ENCODE measurements at places on chromosomes 1 and 21.

GRCh38 chr1:40389322-40389803 is 15.8 kb downstream of the SMAP2 start:
- no peak for DNase-seq

DNA sequence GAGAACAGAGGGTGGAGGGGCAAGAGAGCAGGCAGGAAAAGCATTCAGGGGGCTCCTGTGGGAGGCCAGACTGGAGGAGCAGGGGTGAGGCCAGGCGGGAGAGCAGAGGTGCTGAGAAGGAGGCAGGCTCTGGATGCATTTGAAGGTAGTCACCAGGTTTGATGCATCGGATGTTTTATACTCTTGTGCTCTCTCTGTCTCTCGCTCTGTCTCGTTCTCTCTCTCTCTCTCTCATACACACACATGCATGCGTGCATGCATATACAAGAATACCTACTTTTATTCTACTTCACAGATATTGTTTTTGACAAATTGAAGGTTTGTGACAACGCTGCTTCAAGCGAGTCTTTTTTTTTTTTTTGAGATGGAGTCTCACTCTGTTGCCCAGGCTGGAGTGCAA is 15.0 kb upstream of the ITPKB start:
- no peak for DNase-seq

GRCh38 chr1:226481133-226481532 is 67.4 kb upstream of the STUM start:
- no peak for DNase-seq

GRCh38 chr1:53396573-53397268 is 62.5 kb upstream of the DMRTB1 start:
- DNase-seq = no peak

DNA sequence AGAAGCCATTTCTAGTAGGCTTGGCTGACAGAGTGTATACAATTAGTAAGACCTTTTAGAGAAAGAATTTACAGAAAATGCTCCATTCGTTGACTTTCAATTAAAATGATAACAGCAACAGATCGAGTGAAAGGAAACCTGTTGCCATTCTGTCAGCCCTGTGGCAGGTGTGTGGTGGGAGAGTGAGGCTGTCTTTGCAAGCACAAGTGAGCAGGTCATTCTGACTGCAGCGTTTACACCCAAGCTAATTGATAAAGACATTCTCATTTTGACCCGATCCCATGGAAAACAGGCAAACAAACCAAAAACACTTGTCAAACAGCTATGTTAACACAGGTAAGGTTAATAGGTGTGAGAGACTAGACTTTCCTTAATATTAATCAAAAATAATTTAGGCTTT is 257.3 kb downstream of the PTBP2 start:
- DNase-seq = no peak

DNA sequence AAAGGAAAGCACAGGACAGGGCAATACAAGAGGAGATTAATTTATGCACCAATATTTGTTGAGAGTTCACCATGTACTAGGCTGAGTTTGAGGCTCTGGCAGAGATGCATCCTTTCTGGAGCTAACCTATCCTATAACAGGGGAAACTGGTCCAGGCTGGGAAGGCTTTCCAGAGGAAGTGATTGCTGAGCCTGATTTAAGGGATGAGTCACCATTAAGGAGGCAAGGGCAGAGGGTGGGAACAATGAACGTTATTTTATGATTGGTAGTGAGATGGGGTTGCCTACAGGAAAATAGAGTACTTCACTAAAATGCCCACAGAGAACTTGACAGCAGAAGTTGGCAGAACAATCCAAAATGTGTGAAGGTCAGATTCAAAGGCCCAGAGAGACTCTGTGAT is 141.4 kb downstream of the PLPP3 start:
- DNase-seq = no peak

DNA sequence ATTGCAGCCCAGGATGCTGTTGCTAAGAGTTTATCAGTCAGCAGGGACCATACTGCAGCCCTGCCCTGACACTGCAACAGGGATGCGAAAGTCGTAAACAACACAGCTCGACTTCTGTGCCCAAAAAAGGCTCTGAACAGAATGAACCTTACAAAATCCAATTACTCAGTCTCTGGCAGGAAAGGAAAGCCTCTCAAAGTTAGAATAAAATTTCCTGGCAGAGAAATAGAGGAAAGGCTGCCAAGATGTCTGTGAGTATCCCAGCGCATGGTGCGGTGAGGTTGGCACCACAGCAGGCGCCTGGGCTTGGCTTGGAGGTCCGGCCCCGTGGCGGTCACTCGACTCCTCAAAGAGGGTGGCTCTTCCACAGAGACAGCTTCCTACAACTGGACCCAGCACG is 185.8 kb downstream of the PCP4 start:
- DNase-seq = no peak

DNA sequence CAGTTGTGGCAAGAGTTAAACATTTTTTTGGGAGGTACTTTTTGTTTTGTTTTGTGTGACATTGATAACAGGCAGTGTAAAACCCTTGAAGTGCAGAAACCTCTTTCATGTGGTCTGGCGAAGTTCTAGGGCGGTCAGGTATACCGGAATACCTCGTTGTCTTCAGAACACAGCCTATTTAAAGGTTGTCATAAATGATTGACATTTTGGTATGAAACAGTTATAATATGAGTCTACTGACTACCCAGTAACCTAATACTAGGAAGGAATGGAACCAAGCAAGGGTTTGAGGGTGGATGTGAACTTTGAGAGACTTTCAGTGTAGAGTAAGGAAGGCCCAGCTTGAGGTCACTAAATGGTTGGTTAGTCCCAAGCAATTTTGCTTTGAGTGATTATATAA is 40.5 kb downstream of the PATJ start:
- DNase-seq = no peak

DNA sequence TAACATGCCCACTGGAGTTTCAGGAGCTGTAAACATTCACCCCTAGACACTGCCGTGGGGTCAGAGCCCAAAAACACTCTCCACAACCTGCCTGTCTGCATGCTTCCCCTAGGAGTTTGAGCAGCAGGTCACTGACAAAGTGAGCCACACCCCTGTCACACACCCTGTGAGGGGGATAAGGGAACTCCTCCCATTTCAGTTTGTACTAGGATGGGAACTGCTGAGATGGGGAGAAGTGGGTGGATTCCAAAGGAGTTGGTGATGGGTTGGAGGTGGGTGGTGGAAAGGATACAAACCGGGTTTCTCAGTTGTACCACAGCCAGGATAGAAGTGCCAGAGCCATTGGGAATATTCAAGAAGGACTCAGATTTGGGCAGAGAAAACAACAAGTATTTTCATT is 140.2 kb downstream of the MIS18A start:
- DNase-seq = no peak

DNA sequence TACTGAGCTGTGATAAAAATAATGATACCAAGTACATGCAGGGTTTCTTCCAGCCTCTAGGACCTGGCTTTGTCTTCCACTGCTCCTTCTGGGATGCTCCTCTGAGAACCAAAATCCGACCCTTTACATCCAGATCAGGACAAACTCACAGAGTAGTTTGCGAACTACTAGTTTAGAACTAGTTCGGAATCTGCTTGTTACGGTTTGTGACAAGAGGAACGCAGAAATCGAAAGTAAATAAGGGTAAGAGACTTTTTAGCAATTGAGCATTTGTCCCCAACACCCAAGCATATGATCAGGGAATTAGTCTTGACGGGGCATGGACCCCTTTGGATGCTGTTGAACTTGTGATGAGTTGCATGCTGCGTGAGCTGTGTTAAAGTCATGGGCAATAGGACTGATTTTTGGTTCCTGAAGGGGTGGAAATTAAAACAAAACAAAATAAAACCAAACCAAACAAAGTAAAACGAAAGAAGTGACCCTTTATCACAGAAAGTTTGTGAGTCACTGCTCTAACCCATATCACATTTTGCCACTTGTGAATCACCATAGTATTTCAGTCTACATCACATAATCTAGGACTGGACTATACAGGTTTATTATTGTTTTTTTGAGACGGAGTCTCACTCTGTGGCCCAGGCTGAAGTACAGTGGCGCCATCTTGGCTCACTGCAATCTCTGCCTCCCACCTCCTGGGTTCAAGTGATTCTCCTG is 35.7 kb upstream of the ERRFI1 start:
- no peak for DNase-seq

- DNase-seq = no peak
Observed at GRCh38 chr1:70043804-70044203, 161.6 kb downstream of the LRRC40 start.

DNA sequence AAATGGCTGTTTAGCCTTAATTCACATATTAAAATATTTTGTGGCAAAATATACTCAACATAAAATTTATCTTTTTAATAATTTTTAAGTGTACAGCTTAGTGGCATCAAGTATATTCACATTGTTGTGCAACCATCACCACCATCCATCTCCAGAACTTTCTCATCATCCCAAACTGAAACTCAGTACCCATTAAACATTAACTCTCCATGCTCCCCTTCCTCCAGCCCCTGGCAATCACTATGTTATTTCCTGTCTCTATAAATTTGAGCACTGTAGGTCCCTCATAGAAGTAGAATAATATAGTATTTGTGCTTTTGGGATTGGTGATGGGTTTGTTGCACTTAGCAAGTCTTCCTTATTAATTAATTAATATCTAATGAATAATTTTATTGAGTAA is 29.4 kb downstream of the CCN1 start:
- DNase-seq = no peak

DNA sequence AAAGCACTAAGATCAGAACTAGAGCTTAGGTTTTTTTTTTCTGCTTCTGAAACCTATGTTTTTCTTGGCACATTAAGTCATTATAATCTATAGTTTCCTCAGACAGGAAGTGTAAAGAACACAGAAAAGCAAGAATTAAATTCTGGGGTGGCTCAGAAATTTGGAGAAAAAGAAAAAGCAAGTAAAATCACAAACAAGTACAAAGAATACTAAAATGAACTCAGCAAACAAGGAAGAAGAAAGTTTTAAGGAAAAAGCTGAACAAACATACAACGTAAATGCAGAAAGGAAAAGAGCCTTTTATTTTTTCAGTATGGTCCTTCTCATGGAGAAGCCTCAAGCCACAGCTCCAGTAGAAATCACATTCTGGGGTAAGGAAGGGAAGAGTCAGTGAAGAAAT is 8.6 kb upstream of the CNN3 start:
- DNase-seq = no peak

DNA sequence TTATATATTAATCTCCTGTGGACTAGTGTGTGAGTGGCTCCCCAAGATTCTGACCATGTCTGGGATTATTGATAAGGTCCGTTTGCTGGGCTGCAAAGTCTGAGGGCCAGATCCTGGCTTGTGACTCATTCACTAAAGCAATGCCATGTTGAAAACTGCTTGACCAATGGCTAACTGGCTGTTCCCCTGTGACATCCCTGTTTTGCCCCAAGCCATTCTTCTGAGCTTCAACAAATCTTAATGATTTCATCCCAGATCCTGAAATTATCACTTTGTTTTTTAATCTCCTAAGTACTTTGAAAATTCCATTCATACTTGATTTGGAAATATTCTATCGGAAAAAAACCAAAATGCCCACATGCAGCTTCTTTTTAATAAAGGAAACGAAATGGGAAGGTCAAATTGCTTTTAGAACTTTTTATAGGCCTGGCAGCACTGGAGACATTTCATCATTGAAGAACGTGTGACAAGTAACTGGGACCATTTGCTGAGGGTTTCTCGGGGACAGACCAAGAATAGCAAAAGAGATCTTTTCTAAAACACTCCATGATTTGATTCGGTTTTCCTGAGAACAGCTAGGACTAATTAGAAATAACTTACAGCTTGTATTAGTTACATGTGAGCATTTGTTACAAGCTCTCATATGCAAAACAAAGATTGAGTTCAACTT is 121.3 kb downstream of the TGFB2 start:
- DNase-seq = no peak

- no peak for DNase-seq
Observed at GRCh38 chr1:85629532-85629920, 49.0 kb downstream of the CCN1 start.

DNA sequence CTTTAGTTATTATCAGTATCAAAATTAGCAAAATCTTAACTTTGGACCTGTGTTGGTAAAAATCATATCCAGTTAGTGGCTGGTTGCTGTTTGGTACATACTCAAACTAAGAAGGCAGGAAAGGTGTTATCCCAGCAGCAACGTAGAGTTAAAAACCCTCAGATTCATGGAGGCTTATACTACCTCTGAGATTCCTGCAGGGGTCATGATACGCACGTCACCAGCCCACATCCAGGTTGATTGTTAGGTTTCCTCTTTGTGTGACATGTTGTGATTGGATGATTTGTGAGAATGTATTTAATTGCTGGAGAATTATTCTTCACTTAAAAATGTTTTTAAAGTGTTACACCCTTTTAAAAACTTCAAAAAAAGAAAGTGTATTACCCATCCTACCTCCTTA is 423.3 kb upstream of the ADGRL2 start:
- DNase-seq = no peak

DNA sequence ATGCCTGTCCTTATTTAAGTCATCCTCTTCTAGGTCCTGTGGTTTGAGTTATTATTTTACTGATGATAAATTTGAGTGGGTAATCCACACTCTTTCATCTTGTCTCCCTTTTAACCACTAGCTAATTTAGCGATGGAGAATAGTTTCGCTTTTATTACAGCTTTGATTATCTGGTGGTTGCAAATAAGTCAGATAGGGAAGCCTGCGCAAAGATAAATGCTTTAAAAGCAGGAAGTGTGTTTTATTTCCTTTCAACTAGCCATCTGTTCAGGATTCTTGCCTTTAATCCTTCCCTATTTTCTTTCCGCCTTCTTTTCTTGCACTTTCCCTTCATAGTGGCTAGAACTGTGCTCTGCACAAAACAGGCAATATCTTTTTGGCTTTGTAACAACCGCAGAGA is 129.0 kb downstream of the TGFB2 start:
- no peak for DNase-seq

DNA sequence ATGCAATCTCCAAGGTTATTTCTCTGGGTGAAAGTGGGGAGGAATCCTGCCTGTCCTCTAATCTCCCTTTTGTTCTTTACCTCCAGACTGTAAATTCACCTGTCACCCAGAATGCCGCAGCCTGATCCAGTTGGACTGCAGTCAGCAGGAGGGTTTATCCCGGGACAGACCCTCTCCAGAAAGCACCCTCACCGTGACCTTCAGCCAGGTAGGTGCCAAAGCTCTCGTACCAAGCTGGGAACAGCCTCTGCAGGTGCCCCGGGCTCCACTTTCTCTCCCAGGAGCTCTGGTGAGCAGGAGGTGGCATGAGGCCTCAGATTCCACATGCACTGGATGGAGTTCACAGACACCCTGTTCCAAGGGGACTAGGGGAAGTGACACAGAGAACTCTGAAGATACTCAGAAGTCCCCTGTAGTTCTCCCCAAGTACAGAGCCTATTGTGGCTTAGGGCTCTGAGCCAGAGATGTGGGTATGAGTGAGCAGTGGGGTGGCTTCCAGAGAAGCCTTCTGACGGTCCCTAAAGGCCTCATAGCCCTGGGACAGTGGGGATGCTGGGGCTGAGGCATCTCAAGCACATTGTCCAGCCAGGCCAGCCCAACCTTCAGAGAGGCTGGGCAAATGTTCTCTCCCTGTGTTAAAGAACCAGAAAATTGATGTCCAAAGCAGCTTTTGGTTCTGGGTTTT is 30.9 kb downstream of the RASSF5 start:
- DNase-seq = no peak

- no peak for DNase-seq
Observed at GRCh38 chr1:17711941-17712340, 43.2 kb upstream of the ACTL8 start.

All from stimulated activated CD4-positive, alpha-beta T cell treated with anti-CD3 and anti-CD28 coated beads, Interleukin-2, amount 100 ng/mL, for 48 hours (primary cell).